AG04450 (cell line): ENCODE measurements at places on chromosomes 3 and 15.

DNA sequence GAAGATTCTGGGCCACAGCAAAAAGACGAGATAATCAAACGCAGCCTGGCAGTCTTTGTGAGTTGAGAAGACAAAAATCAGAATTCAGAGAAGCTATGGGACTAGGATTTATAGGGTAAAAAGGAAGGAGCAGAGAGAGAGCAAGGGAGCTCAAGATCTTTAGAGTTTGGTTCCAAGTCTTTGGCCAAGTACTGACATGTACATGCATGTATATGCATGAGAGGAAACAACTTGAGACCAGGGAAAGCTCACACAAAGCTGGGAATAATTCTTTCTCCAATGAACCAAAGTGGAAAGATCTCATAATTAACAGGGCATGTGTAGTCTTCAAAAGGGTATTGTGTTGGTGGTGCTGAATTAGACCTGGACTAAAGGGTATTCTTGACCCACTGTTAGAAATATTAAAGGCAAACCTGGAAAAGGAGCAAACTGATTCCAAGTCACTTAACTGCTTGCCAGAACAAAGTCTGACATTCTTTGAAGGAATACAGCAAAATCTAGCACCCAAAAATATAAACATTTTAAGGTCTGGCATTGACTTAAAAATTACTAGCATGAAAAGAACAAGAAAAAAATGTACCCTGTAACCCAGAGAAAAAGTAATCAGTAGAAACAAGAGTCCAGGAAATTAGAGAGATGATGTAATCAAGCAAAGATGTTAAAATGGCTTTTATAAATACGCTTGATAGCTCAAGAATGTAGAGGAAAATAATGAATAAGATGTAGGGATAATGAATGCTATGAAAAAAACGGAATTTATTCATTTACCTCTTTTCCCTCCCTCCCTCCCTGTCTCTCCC is 226.0 kb upstream of the CGNL1 start:
- no peak for DNase-seq

- no peak for DNase-seq
Observed at GRCh38 chr15:99102332-99103235, 2.3 kb upstream of the SYNM start.

GRCh38 chr3:17882981-17883380 is 140.6 kb upstream of the TBC1D5 start:
- DNase-seq: no peak

DNA sequence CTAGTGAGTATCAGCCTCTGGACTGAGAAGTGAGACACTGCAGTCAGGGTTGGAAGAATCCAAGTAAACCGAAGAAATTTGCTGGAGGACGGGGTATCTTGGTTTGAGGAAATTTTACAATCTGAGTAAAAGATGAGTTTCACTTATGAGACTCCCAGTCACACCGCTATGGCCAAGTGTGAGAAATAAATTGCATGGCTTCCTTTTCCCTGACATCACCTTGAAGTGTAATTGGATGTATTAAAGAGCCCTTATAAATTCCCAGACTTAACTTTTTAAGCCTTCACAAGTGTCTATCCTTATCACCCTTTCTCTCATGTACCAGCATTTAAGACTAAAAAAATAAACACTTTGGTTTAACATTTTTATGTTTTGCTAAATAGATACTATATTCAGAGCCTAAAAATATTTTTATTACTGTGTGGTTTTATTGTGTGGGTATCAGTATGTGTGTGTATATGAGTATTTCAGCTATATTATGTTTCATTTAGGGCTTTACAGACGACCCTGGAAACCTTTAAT is 23.8 kb downstream of the USP3 start:
- DNase-seq: no peak

DNA sequence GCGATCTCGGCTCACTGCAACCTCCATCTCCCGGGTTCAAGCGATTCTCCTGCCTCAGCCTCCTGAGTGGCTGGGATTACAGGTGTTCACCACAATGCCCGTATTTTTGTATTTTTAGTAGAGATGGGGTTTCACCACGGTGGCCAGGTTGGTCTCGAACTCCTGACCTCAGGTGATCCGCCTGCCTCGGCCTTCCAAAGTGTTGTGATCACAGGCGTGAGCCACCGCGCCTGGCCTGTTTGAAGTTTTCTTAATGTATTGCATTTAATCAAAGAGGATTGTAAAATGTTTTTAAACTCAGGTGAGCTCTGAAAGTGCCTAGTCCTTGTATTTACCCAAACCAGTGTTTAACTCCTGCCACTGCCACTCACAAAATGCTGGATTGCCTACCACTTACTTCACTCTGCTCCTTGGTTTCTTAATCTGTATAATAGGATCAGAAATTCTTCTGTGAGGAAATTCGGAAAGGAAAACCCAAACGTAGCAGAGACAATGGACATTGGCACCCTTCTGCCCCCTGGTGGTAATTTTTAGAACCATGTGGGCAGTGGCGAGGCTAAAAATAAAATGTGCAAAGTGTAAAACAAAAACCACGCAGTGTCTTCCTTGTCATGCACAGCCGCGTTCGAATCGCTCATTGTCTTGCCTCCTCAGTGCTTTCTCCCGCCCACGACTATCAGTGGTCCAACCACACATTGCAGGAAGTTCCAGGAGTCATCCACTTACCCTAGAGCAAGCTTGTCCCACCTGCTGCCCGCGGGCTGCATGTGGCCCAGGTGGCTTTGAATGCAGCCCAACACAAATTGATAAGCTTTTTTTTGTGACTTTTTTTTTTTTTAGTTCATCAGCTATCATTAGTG is 27.3 kb downstream of the CEP19 start:
- DNase-seq: peak; percentile 7

GRCh38 chr3:113979916-113980315 is 32.1 kb downstream of the ZDHHC23 start:
- DNase-seq: no peak

GRCh38 chr3:72720566-72720965 is 127.7 kb downstream of the SHQ1 start:
- no peak for DNase-seq

DNA sequence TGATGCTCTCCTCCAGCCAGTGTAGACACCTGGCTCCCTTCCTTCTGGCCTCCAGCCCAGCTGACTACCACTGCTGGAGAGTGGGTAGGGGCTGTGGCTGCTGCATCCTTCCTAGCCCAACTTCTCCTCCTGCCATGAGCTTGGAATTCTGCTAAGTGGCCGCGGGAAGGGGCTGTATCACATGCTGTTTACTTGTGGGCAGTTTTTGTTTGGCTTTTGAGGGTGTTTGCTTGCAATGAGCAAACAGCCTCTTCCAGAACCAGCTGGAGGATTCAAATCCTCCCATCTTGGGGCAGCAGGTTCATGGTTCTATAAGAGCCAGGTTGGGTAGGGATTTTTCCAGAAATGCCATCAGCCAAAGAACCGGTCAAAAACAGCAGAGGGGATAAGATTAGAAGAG is 9.0 kb downstream of the GASK1A start:
- DNase-seq: no peak
